Ureter (tissue), 1 donor: ENCODE measurements at places on chromosomes 12 and 14. TPM values are rescaled to one million over a fixed set of nuclear protein-coding genes. Genes with fewer than 3 reads are reported as not detected.

Gene ACSS3
- 23.4 TPM for total RNA-seq

Gene MYL2
- total RNA-seq = 6.2 TPM

Gene RFX4
- not detected for total RNA-seq

- no peak for DNase-seq
Observed at GRCh38 chr14:23285530-23286019, 357 bp downstream of the HOMEZ start.

DNA sequence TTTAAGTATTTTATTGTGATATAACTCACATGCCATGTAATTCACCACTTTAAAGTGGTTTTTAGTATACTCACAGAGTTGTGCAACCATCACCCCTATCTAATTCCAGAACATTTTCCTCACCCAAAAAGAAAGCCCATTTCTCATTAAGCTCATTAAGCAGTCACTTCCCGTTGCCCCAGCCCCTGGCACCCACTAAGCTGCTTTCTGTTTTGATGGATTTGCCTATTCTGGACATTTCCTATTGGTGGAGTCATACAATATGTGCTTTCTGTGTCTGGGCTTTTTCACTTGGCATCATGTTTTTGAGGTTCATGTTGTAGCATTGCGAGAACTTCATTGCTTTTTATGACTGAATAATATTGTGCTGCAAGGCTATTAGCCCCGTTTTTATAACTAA lies 66.0 kb downstream of the ARL6IP4 start:
- DNase-seq = no peak
